ENCODE measurements at places on chromosomes 2 and 18. TPM values are rescaled to one million over a fixed set of nuclear protein-coding genes. Genes with fewer than 3 reads are reported as not detected.

REG3G gene
- not detected for total RNA-seq

DNA sequence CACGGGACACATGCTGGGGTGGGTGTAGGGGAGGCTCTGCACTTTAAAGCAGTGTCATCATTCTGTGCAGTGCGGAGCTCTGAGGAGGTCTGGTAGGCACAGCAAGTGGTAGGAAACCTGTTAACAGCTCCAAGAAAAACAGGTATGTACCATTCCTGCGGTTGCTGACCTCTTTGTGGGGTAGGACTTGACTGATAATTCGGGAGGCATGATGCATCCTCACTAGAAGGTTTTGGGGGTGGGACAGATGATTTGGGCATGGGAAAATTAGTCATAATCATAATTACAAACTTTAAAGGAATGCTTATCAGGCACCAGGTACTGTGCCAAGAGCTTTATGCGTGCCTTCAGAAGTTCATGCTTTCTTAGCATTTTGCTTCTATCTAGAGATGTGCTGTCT, 9.7 kb downstream of the DOK1 start:
- no peak for DNase-seq

APCDD1 gene
- total RNA-seq = 0.15 TPM

DNA sequence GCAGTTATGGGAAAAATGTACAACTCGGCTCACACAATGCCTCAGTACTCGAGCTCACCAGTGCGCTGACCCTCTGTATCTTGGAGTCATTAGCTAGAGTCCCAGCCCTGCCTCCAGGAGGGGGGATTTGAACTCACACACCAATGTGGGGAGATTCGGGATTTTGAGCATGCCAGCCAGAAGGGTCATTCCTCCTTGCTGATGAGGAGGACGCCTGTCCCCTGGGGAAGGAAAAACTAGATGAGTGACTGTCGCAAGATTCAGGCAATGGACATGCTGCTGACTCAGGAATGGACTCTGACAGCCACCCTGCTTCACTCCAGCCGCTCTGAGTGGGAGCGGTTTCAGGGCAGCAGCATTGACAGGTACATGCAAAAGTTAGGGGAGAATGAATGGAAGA, 20.6 kb downstream of the FIGN start:
- no peak for DNase-seq

C2orf78 gene
- total RNA-seq = not detected

DNA sequence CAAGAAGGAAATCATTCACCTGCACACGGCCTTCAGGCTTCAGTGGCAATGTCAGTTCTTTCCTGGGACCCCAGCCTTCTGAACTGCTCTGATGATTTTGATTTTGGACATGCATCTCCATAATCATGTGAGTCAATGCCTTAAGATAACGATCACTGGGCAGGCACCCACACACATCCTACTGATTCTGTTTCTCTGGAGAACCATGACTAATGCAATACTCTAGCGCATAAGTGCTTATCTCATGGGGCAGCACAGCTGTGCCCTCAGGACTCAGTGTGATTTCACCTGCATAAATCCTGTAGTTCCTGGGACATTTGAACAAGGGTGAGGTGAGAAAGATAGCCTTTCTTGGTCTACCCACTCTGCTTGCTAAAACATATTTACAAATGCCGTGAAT, 144.6 kb downstream of the AKAIN1 start:
- DNase-seq = no peak

- DNase-seq = no peak
Observed at GRCh38 chr2:217434180-217434975, 568.4 kb downstream of the TNS1 start.

DNA sequence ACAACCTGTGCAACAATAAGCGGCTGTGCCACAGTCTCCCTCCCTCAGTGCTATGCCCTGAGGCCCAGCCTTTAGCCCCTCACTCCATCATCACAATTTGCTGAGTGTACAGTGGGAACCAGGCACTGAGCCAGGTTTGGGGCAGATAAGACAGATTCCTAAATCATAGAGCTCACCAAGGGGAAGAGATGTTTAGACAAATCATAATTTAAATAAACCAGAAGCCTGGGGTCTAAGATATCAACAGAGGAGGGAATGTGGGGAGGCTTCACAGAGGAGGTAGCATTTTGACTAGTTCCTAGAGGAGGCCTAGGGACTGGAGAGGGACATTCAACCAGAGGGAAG, 139.3 kb upstream of the EPAS1 start:
- DNase-seq = no peak

GRCh38 chr2:219419331-219420197, 1.4 kb downstream of the DES start:
- no peak for DNase-seq

DNA sequence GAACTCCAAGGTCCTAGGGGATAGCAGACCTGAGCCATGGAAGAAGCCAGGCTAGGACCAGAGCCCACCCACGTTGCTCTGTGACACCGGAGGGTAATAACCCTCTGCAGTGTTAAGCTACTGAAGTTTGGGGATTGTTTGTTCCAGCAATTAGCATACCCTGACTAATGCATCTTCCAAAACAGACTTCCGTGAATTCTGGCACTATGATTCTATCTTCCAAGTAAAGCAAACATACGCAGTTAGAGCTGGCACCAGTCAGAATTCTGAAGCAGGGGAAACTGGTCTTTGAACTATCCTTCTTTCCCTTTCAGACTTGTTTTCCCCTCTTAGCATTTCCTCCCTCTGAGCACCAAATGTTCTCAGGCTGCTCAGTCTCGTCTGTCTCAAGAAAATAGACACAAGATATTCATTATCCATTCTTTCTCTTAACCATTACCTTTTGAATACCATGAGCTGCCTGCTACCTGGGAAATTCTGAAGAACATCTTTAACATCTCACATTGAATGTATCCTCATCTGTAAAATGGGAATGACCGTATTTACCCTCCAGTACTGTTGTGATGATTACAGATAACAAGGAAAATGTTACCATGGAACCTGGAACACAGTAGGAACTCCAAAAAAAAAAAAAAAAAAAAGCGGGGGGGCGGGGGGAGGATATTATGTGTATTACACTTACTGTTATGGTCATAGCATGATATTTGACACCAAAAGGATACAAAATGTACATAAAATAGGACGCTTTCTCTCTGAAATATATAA, 108.2 kb downstream of the TCF4 start:
- DNase-seq = no peak

- no peak for DNase-seq
Observed at GRCh38 chr2:15763822-15764682, 172.4 kb downstream of the DDX1 start.

DNA sequence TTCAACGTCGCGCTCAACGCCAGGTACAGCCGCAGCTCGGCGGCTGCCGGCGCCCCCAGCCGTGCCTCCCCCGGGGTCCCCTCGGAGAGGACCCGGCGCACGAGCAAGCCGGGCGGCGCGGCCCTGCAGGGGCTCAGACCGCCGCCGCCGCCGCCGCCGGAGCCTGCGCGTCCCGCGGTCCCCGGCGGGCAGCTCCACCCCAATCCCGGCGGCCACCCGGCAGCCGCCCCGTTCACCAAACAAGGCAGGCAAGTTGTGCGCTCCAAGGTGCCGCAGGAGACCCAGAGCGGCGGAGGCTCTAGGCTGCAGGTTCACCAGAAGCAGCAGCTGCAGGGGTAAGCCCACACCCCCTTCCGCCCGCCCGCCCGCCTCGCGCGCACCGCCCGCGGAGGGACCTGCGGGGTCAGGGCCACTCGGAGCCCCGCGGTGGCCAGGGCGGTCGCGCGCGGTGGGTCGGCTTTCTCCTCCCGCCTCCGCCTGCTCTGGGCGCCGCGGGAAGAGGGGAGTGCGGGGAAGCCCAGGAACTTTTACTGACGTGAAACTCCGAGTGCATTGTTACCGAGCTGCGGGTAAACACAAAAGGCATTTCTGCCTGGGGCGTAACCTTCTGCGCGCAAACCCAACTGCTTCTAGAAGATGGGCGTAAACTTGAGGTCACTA, 861 bp downstream of the LTBP1 start:
- DNase-seq = peak; percentile 19

- DNase-seq = no peak
Observed at GRCh38 chr18:45127405-45127804, 446.7 kb downstream of the SETBP1 start.

- DNase-seq = no peak
Observed at GRCh38 chr2:120489023-120489422, 143.1 kb downstream of the INHBB start.

GRCh38 chr2:39361511-39361910, 75.6 kb downstream of the MAP4K3 start:
- no peak for DNase-seq

OTX1 gene
- total RNA-seq = not detected

- no peak for DNase-seq
Observed at GRCh38 chr18:48116873-48117630, 186.6 kb upstream of the SMAD2 start.

HRH4 gene
- total RNA-seq = not detected

MROH2A gene
- not detected for total RNA-seq

DNA sequence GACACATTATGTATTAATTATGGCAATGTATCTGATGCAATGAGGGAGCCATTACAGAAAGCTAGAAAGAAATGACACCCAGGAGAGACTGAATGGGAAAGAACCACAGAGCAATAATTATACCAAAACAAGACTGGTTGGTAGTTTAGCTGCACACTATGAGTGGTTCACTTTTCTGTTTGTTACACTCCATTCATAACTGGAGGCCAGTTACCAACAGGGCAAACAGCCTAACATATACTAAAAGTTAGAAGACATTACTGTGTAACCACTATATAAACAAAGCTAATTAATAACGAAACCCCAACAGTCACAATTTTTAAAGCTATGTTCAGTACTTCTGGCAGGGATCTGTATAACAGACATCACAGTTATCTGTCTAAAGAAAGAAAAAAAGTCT, 49.4 kb downstream of the NBAS start:
- no peak for DNase-seq

DNA sequence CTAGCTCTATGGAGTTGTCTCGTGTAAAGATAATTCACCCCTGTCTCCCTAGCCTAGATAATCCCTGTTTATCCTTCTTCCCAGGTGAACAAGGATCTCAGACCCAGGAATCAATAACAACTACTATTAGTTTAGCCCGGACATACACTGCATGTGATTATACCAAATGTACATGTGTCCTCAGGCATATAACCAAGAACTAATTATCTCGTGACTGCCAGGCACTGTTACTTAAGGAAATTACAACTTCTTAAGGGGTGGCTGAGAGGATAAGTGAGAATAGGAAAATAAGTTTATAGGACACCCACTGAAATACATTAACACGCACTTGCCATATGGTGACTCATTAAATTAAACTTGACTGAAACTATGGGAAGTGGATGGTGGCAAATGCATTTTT, 126.6 kb downstream of the CNTNAP5 start:
- DNase-seq = no peak

GRCh38 chr2:34069604-34070003, 470.5 kb upstream of the FAM98A start:
- DNase-seq = no peak

DNA sequence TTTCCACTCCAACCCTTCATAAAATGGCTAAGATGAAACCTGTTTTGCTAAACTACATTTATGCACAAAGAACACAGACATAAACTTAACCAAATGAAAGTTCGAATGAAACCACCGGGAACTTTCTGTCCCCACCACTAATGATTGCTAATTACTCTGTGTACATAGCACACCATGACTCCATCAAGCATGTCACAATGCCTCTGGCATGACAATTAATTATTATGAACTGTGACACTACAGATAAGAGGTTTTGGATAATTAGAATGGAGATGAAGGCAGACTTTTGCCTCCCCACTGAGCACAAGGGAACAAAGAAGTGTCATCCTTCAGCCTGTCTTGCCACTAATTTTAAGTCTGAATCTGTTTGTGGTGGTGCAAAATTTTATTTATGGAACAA, 1.5 kb downstream of the DAPL1 start:
- DNase-seq = no peak

DNA sequence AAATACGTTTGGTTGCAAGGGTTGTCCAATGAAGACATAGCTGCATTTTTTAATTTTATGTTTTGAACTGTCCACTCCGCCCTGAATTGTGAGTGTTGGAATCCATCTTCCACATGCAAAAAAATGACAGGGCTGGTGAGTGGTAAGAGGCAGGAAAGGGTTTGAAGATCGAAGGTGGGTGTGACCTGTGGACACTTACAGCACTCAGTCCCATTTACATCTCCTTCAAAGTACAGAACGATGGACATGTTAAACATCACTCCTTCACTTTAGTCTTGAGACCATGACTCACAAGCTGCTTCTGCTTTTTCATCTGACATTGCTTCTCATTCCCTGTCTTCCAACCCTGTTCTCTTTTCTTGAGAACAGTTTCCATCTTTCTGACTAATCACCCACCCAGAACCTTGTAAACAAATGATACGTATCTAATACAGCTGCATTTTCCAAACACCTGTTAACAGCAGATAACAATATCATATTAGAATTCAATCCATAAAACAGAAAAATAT, 179.3 kb downstream of the ZNF516 start:
- DNase-seq = no peak

GRCh38 chr2:171330155-171330956, 103.4 kb downstream of the METTL8 start:
- DNase-seq = no peak

DNA sequence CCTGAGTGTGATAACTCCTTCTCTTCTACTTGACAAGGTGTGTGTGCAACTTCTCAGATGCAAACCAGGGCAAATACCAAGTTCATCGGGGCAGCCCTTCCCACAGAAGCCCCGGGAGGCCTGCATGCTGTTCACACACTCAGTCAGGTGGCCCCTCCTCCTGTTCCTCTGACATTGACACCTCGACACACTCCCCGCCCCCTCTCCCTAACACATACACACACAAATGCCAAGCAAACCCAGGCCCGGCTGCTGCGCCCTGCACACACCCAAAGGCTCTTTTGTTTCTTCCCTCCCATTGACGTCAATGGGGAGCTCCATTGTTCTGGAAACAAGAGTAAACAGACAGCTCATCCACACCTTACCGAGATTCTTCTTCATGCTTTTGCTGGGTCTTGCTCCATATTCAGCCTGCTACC, 1.7 kb upstream of the PER2 start:
- no peak for DNase-seq

- no peak for DNase-seq
Observed at GRCh38 chr2:208134928-208135586, 5.4 kb upstream of the CRYGC start.

CRYBA2 gene
- not detected for total RNA-seq

KCNK3 gene
- total RNA-seq = not detected
